MM.1S (cell line): ENCODE measurements at places on chromosomes 11 and 22.

- DNase-seq, result no peak
Observed at GRCh38 chr11:113907152-113907551, 2.6 kb downstream of the HTR3B start.

- no peak for DNase-seq
Observed at GRCh38 chr22:25497181-25497641, 67.3 kb upstream of the GRK3 start.

- peak; percentile 10 for DNase-seq
Observed at GRCh38 chr11:13278609-13279486, 1.3 kb downstream of the BMAL1 start.

- no peak for DNase-seq
Observed at GRCh38 chr11:71426413-71426812, 21.8 kb downstream of the DHCR7 start.

DNA sequence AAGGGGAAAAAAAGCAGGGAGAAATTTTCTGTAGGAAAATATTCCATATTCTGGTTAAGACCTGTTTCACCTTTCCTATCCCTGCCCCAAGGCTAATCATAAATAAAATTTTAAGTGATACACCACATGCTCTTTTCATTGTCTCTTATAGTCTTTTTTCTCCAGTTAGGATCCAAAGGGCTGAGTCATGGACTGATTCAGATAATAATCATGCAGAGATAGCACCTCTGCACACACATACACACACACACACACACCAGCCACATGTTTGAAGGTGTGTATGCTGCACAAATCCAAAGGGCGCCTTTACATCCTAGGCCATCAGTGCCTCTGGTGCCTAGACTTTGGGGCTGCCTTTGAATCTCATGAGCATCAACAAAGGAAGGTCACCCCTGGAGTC lies 35.5 kb upstream of the CWF19L2 start:
- no peak for DNase-seq

DNA sequence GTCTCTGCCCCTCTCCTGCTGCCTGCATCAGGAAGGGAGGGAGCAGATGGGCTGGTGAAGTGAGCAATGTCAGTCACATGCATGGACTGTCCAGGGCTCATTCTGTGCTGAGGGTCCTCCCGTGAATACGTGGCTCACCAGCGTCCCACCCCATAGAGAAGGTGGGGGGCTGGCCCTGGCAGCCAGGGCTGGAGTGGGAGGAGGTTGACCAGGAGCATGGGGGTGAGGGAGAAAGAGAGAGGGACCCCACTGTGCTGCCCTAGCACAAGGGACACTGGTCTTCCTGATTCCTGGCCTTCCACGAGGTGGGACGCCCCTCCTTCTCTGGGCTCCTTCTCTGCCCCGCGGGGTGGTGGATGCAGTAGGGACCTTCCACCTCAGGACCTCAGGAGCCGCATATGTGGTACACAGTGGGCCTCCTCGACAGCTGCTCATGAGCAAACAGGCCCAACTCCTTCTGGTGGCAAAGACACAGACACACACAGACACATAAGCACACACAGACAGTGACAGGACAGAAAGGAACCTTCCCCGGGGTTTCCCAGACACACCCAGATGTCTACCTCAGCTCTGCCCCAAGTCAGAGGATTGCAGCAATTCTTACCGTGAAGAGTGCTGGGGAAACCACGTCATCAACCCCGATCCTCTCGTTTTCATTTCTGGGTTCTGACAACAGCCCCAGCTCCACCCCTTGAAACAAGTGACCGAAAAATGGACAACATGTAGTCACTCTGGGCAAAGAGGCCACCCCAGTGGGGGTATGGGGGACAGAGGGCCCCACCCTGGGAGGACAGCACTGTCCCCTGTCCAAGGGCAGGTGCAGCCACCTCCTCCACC lies 3.6 kb upstream of the APOBEC3A start:
- DNase-seq, result peak; percentile 86

GRCh38 chr11:113567867-113568544 lies 92.8 kb upstream of the DRD2 start:
- DNase-seq, result no peak

DNA sequence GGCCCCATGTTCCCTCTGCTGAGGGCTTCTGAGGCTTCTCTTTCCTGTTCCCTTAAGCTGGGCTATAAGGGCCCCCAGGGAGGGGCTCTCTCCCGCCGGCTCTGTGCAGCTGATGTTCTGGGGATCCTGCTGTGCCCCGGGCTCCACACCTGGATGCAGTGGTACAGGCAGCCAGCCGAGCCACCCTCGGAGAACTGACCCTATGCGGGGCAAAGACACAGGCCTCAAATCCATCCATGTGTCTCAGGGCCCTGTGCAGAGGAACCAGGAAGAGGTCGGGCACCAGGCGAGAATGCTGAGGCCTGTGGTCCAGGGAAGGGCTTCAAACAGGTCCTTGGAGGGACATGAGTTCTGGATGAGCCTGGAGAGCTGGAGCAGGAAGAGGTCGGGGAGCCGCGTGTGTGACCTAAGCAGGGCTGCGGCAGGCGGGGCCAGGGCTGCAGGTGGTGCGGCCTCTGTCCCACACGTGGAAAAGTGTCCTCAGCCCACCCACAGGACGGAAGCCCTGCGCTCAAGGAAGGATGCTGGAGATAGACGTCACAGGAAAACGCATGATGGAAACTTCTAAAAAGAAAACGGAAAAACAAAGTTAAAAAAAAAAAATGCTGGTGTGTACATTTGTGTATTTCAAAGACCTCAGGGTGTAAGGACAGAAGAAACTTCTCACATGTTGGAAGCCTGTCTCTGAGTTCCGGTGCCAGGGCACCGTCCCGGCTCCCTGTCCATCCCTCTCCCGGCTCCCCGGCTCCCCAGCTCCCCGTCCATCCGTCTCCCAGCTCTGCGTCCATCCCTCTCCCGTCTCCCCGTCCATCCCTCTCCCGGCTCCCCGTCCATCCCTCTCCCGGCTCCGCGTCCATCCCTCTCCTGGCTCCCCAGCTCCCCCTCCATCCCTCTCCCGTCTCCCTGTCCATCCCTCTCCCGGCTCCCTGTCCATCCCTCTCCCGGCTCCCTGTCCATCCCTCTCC lies 1149.2 kb downstream of the BRD1 start:
- no peak for DNase-seq

- DNase-seq, result no peak
Observed at GRCh38 chr22:46797355-46797754, 34.9 kb downstream of the TBC1D22A start.

- DNase-seq, result peak; percentile 47
Observed at GRCh38 chr11:13335319-13335718, 57.7 kb downstream of the BMAL1 start.

DNA sequence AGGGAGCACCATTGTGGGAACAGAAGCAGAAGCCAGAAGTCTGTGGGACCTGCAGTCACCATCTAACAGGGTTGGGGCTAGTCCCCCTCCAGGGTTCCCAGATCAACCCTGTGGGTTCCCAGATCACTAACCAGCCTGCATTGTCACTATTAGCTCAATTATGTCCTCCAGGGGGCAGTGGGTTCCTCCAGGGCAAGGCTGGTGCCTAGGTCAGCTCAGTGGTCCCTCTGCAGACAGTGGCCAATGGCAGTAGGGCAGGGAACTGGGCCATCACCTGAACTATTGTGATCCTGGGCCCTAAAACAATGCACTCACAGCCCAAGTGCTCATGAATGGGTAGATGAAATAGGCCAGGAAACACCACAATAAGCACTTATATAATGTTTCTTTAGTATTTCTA lies 18.8 kb upstream of the PRSS23 start:
- DNase-seq, result no peak

GRCh38 chr11:93220078-93220477 lies 22.3 kb upstream of the SLC36A4 start:
- no peak for DNase-seq

GRCh38 chr22:31561238-31561887 lies 65.0 kb downstream of the SFI1 start:
- peak; percentile 82 for DNase-seq

GRCh38 chr11:35261197-35261596 lies 122.2 kb downstream of the CD44 start:
- no peak for DNase-seq

DNA sequence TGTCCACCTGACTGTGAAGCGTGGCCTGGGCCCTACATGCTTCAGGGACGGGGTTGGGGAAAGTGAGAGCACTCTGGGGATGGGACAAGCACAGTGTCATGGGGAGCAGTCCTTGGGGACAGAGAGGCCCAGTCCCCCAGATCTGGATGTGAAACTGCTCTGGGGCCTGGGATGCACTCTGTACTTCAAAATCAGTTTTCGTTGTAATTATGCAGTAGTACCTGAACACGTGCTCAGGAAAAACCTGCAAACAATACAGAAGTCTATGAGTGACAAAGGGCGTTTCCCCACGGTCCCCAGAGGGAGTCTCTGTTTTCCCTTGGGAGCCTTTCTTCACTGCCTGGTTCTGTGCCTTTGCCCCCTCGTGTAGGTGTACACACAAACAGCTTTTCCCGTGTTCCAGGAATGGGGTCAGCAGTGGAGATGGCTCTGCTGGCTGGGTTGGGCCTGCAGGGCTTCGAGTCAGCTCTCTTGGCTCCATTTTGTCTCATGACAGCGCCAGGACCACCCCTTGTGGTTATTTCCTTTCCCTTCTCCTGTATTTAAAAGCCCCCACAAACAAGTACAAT lies 5.2 kb upstream of the TNFRSF13C start:
- DNase-seq, result no peak

DNA sequence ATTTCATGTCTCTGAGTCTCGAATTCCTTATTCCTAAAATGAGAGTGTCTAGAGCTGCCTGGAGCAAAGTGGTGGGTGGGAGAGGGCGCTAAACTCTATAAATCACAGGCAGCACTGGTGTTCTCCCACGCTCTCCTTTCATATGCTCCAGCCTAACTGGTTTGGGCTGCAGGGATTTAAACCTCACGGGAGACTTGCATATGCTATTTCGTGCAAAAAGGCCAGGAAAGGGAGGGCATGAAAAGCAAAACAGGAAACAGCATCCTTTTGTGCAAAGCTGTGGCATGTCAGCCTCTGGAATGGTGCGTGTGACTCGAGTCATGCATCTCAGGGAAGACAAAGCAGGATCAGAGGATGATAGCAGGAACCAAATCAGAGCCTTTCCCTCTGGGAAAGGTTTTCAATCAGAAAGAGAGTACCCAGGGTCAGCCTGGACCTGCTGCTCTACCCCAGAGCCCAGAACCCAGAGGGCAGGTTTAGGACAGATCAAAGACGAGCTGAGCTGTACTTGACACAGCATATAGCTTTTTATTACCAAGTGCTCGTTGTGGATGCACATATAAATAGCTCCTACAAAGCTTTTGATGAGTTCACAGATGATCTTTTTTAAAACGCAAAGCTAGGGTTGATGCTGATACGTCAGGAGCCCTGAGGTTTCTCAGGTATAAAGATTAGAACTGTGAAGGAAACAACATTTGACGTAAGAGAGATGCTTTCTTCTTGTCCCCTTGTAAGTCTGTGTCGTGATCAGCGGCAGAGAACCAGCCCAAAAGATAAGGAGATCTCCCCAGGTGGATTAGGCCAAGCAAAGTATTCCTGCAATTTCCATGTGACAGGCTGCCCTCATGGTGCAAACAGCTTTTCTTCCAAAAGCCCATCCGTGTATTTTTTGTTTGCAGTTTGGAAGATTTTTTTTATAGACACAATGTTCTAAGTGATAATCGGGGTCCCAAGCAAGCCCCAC lies 46.2 kb upstream of the YWHAH start:
- no peak for DNase-seq

DNA sequence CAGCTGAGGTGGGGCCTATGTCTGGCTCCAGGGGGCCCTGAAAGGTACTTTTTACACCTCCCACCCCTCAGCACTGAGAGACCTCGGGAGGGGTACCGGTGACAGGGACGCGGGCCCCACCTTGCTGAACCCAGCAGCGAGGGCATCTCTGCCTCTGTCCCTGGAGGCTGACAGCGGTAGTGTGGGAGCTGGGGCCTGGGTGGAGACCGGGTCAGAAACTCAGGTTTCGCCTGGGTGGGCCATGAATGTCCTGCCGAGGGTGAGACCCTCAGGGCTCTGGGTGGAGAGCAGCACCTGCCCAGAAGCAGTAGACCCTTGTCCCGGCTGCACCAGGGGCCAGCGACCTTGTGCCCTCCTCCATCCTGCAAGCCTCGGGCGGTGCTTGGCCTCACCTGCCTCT lies 22.2 kb downstream of the PTDSS2 start:
- DNase-seq, result no peak

DNA sequence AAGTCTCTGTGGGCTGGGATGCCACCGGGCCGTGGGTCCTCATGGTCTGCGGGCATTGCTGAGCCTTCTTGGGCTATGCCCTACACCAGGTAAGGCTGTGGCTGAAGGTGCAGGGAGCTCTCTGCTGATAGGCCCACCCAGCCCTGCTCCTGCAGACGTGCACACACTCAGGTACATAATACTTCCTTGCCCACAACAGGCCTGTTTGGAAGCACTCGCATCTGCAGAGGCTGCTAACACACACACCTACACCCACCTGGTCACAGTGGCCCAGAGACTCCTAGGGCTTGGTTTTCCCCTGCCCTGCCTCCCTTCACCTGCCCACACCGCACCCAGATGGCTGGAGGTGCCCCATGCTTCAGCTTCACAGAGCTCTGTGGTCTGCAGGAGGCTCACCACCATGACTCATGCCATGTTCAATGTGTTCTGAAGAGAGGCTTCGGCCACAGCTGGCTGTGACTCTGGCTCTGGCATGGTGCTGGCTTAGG lies 72.8 kb upstream of the KCNQ1OT1 start:
- peak; percentile 94 for DNase-seq

GRCh38 chr11:11297578-11297977 lies 55.5 kb downstream of the CSNK2A3 start:
- DNase-seq, result no peak

DNA sequence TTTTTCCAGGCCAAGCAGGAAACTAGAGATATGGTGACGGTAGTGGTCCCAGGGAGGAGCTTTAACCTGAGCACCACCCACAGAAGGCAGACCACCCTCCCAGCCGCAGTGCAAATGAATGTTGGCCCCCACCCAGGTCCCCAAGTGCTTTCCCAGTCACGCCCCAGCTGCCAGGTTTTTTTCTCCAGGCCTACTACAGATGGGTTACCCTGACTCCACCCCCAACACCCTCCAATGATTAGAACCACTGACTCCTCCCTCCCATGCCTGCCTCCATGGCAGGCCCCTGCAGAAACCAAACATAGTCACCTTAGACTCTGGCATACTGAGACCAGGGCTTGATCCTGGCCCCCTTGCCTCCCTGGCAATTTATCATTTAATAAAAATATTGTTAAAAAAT lies 58.7 kb upstream of the CHST1 start:
- no peak for DNase-seq

- peak; percentile 45 for DNase-seq
Observed at GRCh38 chr11:84384731-84385130, 1098.6 kb upstream of the CCDC90B start.
